ENCODE measurements at places on chromosomes 4 and X.
A peak's percentile ranks its signal among the peaks of the same experiment; 100 is the strongest.

DNA sequence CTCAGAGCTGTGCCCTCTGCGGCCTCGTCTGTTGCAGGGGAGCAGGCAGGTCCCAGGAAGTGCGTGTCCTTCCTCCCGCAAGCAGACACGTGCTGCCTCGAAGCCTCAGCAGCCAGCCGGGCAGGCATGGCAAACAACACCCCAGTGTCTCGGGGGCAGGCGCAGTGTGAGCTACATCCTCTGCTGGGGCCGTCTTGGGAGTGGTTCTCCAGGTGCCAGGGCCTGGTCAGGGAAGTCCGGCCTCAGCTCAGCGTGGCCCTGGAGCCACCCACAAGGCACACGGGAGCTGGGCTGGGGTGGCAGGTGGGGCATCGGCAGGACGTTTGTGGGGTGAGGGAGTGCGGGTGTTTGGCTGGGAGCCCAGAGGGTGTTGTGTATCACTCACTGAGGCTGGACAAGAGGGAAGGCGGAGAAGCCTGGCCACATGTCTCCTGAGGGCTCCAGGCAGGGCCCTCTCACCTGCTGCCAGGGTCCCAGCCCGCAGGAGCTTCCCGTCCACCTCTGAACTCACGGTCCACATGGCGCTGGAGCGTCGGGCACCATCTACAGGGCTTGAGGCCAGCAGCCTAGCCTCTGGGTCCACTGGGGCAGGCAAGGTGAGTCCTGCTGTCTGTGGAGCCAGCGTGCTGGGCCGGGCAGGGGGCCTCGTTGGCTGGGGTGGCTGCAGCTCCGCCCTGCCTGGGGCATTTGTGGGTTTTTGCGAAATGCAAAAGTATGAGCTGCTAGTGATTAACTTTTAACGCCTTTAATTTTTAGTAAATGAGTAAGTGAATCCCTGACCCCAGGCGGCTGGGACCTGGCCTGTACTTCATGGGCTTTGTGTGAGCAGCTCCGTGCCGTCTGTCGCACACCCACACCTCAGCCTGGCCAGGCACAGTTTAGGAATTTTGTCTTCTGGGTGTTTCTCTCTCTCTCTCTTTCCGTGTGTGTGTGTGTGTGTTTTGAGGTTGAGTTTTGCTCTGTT lies 17.3 kb upstream of the UVSSA start:
- no peaks in the 10 kb centered on the region for H3K27me3 ChIP-seq
- H3K36me3 ChIP-seq, result no peaks in the 10 kb centered on the region
- H3K4me1 ChIP-seq, result no peaks in the 10 kb centered on the region

DNA sequence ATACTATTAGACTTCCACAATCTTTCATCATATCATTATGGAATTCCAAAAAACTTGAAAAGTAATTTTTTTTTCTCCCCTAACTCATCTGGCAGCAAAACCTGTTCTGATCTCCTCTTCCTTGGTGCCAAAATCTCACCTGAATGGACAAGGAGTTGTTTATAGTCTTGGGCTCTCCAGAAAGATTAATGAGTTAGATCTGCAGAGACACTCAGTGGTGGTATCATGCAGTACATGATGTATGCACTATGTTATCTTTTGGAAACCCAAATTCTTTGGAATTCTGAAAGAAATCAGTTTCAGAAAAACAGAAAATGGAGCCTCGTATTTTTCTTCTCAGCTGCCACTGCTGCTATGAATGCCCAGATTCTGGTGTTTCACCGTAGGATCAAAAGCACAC lies 11.7 kb downstream of the GPM6B start:
- H3K27me3 ChIP-seq, result no peaks in the 10 kb centered on the region
- no peaks in the 10 kb centered on the region for H3K36me3 ChIP-seq
- H3K4me1 ChIP-seq, result no peaks in the 10 kb centered on the region
- DNase-seq, result no peak

DNA sequence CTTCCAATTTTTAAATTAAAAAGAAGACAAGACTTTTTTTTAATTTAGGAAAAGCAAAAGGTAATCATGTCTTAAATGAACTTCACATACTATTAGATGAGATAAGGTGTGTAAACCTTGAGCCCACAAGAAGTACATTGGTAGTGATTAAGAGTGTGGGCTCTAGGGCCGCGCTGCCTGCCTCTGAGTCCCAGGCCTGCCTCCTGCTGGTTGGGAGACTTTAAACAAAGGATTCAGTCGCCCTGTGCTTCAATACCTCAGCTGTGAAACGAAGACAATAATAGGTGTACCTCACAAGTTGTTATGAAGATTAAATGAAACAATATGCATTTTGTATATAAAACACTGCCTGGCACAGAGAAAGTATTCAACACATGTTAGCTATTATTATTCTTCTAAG lies 95.9 kb upstream of the MYOZ2 start:
- no peaks in the 10 kb centered on the region for H3K27me3 ChIP-seq
- no peaks in the 10 kb centered on the region for H3K36me3 ChIP-seq
- no peak for DNase-seq
- peaks cover 10% of the 10 kb centered on the region for H3K4me1 ChIP-seq
- H3K4me3 ChIP-seq, result no peak overlapping the region
- peak overlapping the region; percentile 88 for H3K27ac ChIP-seq

GRCh38 chr4:138190452-138190858 lies 51.7 kb downstream of the SLC7A11 start:
- no peaks in the 10 kb centered on the region for H3K4me1 ChIP-seq
- H3K27ac ChIP-seq, result no peak overlapping the region
- no peak for DNase-seq
- no peak overlapping the region for H3K4me3 ChIP-seq
